ENCODE measurements at places on chromosomes 5 and 9.
A peak's percentile ranks its signal among the peaks of the same experiment; 100 is the strongest.

DNA sequence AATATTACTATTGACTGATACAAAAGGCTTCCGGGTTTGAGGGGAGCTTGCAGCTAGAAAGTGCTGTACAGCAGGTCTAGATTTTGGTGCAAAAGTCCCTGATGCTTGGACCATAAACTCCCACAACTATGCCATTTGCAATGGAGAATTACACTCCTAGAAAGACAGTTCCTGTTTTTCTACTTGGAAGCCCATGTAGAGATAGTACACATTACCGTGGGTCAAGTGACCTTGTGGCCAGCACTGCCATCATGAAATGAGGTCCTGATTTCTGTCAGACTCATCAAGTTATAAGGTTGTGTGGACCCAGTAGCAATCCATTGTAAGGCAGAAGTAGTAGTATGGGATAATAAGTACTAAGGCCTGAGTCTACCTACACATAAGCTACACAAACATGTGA is 42.8 kb upstream of the TNFSF8 start:
- no peak for DNase-seq

DNA sequence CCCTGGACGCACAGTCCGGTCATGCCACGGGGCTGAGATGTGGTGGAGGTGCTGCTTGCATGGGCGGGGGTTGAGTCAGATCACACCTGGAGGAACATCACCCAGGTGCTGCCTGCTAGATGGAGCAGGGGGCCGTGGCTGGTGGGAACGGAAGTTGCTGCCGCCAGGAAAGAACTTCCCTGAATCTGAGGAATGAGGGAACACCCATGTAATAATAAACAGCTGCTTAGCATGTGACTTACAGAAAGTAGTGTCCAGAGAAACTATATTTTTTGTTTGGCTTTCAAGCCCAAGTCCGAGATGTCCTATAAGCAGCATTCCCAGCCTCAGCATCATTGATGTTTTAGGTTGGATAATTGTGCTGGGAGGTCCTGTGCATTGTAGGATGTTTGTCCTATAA is 27.1 kb upstream of the FAM240B start:
- no peak for DNase-seq

- no peak for DNase-seq
Measured at GRCh38 chr5:60403343-60404006, 296.5 kb downstream of the DEPDC1B start.

DNA sequence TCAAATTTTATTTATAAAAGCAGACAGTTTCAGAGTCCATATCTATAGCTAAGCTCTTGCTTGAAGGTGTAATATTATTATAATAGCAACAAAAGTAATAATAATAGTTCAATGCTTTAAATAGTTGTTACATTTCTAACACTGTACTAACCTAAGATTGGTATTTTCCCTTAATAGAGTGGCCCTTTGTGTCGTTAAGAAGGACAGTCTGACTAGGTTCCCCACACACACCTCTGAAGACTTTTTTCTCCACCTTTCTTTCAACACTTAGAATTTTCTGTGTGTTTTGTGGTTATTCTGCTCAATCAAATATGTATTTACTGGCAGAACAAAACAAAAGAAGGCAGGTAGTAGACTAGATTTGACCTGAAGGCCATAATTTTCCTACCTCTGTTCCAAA is 223.2 kb upstream of the ACO1 start:
- DNase-seq: no peak

GRCh38 chr9:26244661-26245451 is 566.6 kb upstream of the TUSC1 start:
- DNase-seq: no peak

DNA sequence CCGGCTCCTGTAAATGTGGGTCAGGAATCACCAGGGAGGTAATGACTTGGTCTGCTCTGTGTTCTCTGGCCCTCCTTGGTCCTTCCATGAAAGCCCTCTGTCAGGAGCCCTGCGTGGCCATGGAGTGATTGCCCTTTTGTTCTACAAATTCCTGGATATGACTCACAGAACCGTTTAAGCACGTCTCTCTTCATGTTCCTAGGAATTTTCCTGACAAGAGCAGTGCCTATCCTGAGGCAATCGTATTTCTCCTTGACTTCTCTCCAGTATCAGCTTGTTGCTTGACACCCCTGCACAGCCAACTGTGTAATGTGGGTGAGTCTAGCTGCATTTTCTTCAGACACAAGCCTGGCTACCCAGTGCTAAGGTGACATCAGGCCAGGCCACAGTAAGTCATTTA is 274.3 kb upstream of the ZNF462 start:
- peak; percentile 27 for DNase-seq

GRCh38 chr5:4313138-4313537 is 717.5 kb downstream of the IRX1 start:
- DNase-seq: peak; percentile 5

DNA sequence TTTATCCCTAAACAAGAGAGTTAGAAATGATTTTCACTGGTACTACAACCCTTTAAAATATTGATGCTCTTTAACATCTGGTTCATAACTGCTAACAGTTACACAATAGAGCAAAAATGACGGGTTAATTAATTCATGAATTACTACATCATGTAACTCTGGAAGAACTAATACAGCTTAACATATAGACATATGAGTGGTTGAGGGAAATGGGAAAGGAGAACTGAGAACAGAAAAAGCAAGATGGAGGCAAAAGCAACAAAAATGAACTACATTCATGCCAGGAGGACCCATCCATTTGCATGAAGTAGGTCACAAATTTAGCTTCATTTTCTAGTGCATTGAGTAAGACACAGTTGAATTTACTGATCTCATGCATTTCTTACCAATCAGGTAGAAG is 61.8 kb downstream of the C9 start:
- no peak for DNase-seq

GRCh38 chr5:143281226-143281625 is 122.3 kb downstream of the NR3C1 start:
- no peak for DNase-seq

- DNase-seq: no peak
Measured at GRCh38 chr9:20002011-20002410, 213.2 kb upstream of the SLC24A2 start.

- DNase-seq: no peak
Measured at GRCh38 chr9:105052346-105052745, 124.4 kb upstream of the ABCA1 start.

- DNase-seq: no peak
Measured at GRCh38 chr9:3969590-3970260, 330.1 kb downstream of the GLIS3 start.

DNA sequence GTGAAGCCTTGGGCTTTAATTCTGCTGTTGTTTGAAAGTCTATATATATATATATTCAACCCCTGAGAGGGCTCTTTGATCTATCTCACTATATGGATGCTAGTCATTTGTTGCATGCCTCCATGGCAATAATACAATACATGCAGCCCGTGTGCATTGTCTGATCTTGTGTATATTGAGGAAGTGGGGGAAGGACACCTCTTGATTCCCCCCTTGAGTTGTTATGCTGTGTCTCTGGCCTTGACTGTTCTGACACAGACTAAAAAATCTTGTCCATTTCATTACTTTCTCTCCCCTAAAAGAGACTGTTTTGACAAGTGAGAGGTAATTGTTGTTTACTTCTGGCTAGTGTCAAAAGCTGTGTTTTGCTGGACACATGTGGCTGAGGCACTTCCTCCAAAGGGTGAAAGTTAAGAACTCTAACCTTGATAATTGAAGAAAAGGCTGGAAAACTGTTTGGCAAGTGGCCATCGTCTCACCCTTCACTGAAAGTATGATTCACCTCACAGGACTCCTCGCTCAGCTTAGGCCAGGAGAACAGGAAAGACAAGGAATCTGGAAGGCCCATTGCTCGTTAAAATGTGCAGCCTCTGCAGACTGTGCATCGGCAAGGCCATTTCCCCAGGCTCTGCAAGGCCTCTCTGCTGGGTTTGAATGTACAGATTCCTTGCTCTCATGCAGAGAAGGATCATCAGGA is 304.0 kb downstream of the PRELID2 start:
- DNase-seq: no peak

DNA sequence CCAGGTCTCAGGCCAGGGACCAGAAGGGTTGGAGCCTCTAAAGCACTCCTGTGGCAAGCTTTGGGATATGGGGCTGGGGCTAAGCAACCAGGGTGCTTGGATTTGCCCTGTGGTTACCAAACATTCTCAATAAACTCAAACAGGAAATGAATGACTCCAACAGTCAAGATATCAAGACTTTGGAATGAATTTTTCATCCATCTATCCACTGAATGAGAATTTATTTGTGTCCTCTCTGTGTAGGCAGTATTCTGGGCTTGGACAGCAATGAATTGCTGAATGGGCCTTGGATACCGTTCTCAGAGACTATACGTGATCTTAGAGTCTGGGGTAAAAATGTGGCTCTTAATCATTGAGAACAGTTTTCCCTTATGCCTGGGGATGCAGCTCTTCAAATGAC is 212.5 kb downstream of the DAB2IP start:
- DNase-seq: no peak

DNA sequence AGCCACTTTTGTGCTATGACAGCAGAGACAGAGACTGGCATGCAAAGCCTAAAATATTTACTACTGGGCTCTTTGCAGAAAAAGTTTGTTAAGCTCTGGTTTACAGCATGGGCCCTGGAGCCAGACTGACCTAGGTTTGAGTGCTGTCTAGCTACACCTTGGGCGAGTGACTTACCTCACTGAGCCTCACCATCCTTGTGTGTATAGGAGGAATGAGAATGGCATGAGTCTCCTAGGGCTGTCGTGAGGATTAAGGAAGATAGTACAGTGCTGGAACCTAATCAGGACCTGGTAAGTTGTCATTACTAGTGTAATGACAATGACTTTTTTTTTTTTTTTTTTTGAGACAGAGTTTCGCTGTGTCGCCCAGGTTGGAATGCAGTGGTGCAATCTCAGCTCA is 65.2 kb downstream of the MSX2 start:
- DNase-seq: no peak

GRCh38 chr5:134005417-134006061 is 764 bp upstream of the VDAC1 start:
- peak; percentile 38 for DNase-seq

GRCh38 chr9:98488571-98489312 is 220.0 kb downstream of the GABBR2 start:
- DNase-seq: peak; percentile 23

DNA sequence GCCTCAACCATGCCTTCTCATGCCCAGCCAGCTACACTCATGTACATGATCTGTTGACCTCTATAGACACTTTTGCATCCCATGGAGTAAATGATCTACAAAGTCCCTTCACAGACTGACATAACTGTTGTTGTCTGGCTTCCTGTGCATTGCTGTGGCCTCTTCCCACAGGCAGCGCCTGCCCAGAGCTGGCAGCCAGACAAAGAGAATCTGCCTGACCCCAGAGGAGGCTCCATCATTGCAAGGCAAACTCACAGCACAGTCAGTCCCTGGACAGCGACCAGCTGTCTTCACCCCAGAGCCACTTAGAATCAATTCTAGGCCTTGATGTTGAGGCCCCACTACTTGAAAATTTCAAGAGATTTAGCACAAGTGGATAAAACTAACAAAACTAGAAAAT is 65.5 kb downstream of the INSYN2B start:
- no peak for DNase-seq

DNA sequence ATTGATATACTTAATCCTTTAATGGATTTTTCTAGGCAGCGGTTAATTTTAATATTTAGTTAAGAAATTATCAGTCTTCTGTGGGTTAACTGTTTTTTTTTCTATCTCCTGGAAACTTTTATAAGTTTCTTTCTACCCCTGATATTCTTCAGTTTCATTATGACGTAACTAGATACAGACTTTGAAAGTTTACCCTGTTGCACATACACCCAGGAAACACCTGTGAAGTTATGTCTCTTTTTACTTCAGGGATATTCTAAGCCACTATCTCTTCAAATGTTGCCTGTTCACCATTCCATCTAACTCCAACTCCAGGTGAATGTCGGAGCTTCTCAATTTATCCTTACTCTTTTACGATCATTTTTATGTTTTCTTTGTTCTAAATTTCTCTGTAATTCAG is 329.0 kb downstream of the ICE1 start:
- DNase-seq: no peak

- no peak for DNase-seq
Measured at GRCh38 chr9:6917162-6917561, 159.4 kb downstream of the KDM4C start.

GRCh38 chr9:22855980-22856379 is 409.4 kb downstream of the DMRTA1 start:
- no peak for DNase-seq

DNA sequence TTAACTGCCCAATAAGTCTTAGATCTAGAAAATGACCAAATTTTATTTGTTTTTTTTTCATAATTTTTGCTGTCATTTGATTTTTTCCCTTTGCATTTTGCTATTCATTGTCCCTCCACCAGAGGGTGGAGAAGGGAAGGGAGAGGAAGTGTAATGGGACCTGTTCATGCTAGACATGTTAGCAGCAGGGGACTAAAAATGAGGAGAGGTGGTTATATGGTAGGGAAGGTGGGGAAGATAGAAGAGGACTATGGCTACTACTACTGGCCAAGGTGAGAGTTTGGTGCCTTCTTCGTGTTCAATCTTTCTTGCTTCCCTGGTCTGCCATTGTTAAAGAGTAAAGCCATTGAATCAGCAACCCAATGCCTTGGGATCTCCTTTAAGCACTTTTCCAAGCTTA is 6.4 kb downstream of the GRIA1 start:
- DNase-seq: peak; percentile 52

DNA sequence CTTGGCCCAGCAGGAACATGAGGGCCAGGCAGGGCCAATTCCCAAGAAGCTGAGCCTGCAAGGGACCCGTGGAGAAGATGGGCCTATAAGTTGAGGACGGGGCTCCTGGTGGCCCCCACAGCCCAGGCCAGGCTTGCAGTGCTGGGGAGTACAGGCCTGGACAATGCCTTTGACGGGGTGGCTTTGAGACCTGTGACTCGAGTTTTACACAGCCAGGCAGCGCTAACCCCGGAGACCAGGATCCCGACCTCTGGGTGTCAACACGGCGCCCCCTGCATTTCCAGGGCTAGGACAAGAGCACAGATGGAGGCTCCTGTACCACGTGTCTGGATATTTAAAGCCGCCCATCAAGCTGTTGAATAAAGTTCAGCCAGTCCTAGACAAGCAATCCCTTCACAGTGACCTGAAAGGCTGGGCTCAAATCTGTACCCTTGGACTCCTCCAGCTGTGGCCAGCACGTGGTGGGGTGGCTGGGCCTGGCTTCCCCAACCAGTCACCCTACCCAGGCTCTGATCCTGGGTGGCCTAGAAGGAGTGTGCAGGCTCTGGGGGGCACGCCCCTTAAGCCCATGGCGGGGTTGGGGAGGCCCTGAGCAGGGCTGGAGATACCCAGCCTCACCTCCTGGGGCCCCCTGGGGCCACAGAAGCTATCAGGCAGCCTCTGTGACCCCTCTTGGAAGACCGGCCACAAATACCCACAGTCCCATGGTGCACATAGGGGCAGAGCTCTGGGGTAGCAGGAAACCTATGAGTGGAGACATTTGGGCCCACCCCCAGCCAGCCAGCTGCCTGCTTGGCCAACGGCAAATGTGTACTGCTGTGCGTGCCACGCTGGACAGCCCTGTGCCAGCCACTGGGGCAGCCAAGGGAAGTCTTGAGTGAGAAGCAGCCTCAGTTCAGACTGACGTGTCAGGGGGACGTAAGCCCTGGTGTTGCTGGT is 88.7 kb downstream of the NTNG2 start:
- DNase-seq: no peak
